ACHN (cell line): ENCODE measurements at places on chromosomes 5 and 9.

GRCh38 chr9:69122549-69123141 lies 51.4 kb upstream of the TJP2 start:
- DNase-seq, result peak; percentile 74

DNA sequence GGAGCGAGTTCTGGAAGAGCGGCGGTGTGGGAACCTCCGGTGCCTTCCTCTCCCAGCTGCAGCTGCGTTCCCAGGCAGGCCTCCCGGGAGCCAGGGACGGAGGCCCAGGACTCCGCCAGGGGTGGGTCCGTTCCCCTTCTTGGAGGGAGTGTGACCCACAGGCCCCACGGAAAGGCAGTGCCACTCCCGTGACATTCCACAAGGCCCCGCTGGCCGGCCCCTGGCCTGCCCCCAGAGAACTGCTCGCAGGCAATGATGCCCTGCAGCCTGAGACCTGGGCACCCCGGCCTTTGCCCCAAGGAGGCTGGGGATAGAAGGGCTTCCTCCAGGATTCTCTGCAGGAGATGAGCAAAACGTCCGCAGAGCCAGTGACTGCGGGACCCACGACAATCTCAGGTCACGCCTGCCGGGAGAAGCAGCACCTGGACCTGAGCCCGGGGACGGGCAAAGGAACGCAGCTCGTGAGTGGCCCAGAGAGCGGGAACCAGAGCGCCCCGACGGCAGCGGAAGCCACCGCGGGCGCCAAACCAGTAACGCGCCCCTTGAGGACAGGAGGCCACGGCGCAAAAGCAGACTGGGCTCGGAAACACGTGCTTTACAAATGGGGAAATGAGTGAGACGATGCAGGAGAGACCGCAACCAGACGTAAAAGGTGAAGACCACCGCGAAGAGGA lies 9.3 kb downstream of the OBP2B start:
- DNase-seq, result no peak

GRCh38 chr9:95506428-95506677 lies 10.4 kb downstream of the PTCH1 start:
- peak; percentile 44 for DNase-seq

DNA sequence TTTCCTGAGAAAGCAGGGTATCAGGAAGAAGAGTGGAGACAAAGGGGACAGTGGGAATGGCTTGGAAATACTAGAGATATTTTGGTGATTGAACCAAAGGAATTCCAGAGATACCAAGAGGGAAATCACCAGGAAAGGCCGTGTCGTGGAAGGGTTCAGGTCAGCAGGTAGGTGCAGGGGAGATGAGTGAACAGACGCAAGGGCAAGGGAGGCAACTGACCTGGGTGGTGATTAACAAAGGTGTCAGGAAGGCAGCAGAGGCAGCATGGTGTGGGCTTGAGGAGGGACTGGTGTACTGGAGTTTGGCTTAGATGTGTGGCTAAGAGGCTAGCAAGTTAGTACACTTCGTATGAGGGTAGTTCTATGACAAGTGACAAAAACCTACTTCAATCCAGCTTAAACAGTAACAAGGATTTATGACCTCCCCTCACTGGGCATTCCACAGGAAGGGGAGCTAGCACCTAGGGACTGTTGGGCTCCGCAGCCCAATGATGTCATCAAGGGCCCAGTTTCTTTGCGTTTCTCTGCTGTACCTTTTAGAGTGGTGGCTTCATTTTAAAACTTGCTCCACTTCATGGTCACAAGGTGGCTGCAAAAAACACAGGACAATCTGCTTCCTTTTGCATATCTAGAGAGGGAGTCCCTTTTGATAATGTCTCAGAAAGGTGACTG lies 37.0 kb downstream of the INIP start:
- no peak for DNase-seq

GRCh38 chr9:136793086-136793946 lies 2.2 kb downstream of the TMEM141 start:
- no peak for DNase-seq

DNA sequence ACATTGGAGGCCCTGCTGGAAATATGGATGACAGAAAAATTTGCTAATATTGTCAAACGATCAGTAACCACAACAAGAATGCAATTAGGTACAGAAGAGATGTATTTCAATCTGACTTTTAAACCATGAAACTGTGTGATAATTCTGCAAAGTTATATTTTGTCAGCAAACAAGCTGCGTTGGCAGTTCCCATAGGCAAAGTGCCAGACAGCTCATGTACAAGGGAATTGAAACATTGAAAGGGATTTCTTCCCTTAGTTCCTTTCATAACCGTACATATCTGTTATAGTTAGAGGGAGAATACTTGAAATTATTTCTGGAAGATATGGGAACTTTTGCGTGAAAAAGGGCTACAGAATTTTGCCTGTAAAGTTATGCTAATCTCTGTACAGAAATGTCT lies 419.4 kb upstream of the PTGER4 start:
- DNase-seq, result no peak

DNA sequence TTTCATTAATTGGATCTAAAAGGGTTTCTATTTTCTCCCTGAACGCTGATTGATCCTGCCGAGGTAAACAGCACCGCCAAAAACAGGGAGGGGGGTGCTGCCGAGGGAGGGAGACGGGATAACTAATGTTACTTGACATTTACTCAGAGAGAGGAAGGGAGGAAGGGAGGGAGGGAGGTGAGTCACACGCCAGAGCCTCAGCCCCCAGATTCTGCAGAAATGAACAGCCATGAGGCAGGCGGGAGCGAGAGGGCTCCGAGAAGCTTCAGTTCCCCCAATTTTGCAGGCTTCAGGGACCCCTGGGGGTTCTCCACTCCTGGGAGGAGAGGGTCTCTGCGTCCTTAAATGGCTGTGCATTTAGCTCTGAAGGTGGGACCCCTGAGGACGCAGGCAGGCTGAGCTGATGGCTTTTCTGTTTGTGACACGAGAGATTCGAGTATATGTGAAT lies 59.1 kb upstream of the IER5L start:
- peak; percentile 38 for DNase-seq

DNA sequence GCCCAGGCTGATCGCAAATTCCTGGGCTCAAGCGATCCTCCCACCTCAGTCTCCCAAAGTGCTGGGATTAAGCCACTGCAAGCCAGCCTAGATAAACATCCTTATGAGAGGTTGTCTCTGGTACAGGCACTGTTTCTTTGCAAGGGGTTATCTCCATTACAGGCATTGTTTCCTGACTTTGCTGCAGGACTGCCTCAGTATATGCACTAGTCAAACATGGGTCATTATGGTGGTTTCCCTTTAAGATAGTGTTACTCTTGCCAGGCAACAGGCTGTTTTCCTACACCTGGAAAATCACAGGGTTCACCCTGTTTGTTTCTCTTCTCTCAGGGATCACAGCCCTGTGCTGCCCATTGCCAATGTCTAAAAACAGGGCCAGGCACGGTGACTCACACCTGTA lies 7.8 kb upstream of the CLTB start:
- no peak for DNase-seq

DNA sequence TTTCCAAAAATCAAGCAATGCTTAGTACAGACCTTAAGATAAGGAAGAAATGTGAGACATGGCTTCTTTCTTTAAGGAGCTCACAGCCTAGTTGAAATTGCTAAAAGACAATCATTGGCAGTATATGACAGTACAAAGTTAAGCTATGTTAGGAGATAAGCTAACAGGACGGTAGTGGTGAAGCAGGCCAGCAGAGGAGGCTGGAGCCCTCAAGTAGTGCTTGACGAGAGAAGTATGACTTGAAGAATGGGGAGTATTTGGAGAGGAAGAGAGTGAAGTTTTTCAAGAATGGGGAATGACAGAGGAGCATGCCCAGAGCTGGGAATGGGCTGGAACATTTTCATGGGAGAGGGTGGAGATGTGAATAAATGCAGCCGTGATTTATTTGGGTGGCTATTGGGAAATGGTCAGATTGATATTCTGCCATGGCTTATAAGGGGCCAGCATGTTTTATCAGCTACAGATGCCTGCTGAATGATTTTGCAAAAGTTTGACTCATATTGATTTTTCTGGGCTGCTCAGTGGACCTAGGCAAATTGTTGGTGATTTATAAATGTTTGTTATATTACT lies 43.7 kb downstream of the LURAP1L start:
- DNase-seq, result no peak

DNA sequence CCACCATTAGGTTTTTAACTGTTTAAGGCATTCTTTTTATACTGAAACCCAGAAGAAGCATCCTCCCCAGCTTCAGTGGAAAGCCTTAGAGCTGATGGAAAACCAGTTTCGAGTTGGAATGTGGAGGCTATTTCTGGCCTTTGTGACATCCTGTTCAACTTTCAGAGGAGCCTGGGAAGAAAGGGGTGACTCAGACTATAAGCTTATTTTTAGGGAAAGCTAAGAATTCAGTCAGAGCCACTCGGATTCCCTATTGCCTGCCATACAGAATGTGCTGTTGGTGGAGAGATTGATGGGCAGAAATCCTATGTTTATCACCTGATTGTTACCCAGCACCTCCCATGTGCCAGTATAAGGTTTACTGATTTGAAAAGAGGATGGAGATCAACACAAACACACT lies 19.8 kb downstream of the PALM2AKAP2 start:
- no peak for DNase-seq

DNA sequence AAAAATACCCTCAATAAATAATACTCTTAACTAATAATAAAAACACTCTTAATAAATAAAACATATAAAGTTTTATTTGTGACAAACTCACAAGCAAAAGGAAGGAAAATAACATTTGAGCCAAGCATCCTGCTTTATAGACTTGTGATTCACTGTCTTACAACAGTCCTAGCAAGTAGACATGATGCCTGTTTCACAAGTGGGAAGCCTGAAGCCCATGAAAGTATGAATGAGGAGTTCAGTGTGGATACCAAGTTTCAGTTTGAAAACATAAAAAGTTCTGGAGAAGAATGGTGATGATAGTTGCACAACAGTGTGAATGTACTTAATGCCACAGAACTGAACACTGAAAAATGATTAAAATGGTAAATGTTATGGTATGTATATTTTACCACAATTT lies 10.9 kb downstream of the HABP4 start:
- no peak for DNase-seq
